ENCODE measurements at places on chromosomes 3 and 15.

DNA sequence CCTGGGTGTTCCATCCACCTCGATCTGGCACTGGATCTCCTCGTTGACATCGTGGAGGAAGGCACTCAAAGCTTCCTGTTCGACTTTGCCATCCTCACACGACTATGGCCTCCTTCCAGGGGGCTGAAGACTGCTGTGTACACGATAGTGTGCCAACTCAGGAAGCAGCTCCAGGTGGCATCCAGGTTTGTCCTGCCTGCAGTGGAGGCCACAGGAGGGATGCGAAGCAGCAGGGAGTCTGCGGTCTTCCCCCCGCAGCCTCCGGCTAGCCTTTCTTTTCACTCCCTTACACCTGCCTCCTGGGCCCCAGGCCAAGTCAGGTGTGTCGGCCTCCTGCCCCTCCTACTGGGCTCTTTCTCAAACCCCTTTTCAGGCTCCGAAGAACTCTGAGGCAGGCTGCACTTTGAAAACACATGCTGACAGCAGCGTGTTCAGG is 32.2 kb downstream of the SYNM start:
- DNase-seq: no peak

DNA sequence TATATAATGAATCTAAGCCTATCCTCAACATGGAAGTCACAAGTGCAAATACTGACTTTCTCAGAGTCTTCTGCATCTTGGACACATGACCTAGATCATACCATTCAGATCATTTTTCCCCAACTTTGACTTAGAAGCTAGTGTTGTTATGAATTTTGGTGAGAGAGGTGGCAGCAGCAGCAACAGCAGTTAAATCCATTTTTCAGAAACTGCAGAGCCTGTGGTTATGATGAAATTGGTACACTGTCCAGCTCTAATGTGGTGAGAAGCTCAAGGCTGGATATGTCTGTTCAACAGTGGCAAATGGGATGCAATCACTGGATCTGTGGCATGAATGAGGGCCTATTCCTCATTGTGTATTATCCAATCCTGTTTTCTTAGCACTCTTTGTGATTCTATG is 290.1 kb upstream of the SATB1 start:
- DNase-seq: no peak

DNA sequence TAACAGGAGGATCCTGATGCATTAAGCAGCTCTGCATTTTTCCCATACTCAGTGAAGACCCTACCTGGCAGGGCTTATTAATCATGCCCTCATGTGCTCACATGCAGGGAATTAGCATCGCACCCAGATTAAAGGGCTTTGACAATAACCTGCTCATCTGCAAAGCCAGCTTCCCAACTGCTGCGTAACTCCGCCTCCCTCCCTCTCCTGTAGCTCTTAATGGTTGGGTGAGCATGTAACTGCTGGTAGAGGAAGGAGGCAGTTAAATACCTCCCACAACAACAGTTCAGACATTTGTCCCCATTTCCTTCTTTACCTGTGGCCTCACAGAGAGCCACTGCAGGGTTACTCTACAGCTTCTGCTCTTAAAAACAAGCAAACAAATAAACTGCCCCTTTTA is 203.6 kb upstream of the WNT5A start:
- DNase-seq: no peak

DNA sequence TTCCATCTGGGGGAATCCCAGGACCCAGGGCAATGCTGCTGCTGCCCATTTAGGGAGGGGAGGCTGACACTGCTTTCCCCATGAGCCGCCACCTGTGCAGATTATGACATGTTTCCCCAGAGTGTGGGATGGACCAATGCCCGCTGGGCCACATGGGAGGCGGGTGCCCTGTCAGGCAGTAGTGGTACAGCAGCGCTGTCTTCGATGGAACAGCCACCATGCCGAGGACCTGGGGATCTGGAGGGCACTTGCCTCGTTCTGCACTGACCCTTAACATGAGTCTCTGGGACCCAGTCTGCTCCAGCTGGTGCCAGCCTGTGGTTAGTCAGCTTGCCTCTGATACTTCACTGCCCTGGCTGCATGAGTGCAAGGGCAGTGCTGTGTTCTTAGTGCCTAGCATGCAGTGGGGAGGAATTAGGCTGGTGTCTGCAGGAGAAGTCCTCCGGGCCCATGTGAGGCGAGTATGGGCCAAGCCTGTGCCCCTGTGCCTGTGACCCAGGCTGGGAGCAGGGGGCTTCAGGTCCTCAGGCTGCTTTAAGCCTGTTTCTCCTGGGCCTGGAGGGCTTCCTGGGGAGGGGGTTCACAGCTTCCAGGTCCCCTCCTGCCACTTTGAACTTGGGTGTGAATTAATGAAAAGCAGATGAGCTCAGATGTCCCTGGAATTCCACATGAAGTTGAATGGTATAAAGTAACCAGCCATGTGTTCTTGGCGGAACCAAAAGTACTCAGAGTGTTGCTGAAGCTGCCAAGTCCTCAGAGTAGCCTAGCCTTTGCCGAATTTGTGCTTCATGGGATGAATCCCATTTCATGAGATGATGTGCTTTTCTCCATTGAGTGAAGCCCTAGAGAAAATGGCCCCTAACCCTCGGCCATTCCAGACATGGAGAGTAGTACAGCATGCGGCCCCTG is 22.9 kb downstream of the KLF13 start:
- DNase-seq: no peak

DNA sequence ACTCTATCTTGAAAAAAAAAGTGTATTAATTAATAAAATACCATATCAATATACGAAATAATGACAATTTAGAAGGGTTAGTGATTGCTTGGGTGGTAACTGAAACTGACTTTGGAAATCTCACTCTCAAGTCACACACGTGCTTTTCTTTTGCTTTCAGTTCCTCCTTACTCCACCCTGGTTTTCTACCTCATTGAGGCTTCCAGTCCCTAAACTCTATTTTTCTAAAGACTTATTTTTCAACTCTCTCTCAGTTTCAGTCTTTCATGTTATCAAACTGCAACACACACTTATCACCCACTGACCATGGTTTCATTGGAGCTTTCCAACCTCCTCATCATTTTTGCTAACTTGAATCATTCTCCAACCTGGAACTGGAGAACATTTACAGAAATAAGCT is 23.5 kb downstream of the IL12A start:
- no peak for DNase-seq

Data from activated CD8-positive, alpha-beta memory T cell treated with anti-CD3 and anti-CD28 coated beads for 4 hours (primary cell).